ENCODE measurements at places on chromosomes 12 and 14.

DNA sequence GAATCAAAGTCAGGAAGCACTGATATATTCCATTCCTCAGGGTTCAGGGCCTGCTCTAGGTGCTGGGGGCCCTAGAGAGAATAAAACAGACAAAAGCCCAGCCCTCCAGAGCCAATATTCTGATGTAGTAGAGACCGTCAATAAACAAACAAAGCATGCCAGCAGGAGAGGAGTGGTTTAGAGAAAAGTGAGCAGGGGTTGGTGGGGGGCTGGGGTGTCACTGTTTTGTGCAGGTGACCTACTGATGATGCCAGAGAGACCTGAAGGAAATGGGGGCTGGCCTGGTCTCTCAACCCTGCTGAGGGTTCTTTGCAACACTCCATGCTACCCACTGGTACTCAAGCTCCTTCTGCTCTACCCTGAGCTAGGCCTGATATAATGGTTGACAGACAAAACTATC is 26.5 kb downstream of the IL26 start:
- DNase-seq, result no peak

DNA sequence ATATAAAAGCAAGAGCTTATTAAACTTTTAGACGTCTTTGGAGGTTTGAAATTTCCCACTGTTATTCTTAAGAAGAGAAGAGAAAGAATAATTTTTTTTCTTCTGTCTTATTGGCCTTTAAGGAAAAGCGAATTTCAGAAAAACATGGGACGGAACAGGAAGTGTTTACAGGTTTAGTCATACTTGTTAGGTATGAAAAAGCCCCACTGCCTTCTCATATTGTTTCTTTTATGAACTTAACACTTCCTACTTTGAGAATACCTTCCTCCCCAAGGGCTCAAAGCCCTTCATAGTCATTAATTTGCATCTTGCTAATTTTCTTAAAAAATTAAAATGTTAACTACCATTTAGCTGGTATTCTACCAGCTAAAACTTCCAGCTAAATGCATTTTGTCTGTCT is 82.0 kb downstream of the ETV6 start:
- no peak for DNase-seq

- no peak for DNase-seq
Observed at GRCh38 chr12:20044351-20044750, 324.0 kb upstream of the PDE3A start.

GRCh38 chr14:96039633-96040311 is 610 bp downstream of the C14orf132 start:
- DNase-seq, result no peak

GRCh38 chr12:78194448-78194847 is 363.8 kb downstream of the NAV3 start:
- no peak for DNase-seq

GRCh38 chr12:5371631-5372030 is 60.3 kb upstream of the NTF3 start:
- no peak for DNase-seq

GRCh38 chr12:98990648-98991047 is 345.6 kb downstream of the APAF1 start:
- no peak for DNase-seq

GRCh38 chr14:64504310-64504896 is at the start of gene ZBTB1:
Gene ZBTB1 (plus strand): TSS chr14:64504770. CDS start chr14:64521505, 16,735 bp downstream.
- peak; percentile 78 for DNase-seq

GRCh38 chr12:65808580-65808979 is 15.7 kb upstream of the HMGA2 start:
- DNase-seq, result no peak

DNA sequence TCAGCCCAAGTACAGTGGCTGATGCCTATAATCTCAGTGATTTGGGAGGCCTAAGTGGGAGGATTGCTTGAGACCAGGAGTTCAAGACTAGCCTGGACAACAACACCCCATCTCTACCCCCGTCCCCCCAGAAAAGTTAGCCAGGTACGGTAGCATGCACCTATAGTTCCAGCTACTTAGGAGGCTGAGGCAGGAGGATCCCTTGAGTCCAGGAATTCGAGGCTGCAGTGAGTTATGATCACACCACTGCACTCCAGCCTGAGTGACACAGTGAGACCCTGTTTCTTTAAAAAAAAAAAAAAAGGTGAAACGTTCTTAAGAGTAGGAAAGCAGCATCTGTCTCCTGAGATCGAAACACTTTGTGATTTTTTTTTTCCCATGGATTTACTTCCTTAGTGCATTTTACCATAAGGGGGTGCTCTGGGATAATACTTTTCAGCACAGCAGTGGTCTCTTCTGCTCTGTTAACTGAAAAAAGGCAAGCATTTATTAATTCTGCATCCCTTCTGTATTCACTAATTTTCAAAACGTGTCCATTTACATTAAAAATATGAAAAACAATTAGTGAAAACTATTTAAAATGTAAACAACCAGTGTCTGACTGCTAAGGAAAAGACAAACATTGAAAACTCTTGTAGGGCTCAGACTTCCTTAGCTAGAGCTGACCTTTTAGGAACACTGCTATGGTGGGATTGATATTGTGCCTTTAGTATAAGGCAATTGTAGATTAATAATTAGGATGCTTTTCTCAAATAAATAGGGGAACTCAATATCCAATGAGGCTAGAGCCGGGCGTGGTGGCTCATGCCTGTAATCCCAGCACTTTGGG is 31.2 kb upstream of the USP44 start:
- DNase-seq, result no peak

- no peak for DNase-seq
Observed at GRCh38 chr14:61753631-61754030, 8.6 kb upstream of the SNAPC1 start.
